ENCODE measurements at places on chromosomes 3 and 15. TPM values are rescaled to one million over a fixed set of nuclear protein-coding genes. Genes with fewer than 3 reads are reported as not detected.

DNA sequence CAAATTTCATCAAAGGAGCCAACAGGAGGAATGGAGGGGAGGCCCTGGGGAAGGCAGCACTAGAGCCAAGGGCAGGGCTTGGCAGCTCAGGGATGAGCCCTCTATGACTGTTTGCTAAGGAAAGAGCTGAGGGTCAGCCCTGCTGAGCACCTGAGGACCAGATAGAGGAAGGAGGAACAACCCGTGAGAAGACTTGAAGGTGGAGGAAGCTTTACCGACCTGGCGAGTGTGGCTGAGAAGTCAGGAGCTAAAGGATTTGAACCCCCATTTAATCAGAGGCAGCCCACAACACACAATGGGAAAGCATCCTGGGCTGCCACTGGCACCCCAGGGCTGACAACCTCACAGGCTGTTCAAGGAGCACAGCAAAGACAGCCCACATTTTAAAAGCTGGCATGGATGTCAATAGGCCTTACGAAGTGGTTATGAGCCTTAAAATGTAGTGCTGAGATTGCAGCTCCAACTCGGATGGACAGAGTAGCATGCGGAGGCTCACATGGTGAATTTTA is 20.7 kb upstream of the LRRC2 start:
- DNase-seq, result no peak

GATM gene
- 10.1 TPM for total RNA-seq

DNA sequence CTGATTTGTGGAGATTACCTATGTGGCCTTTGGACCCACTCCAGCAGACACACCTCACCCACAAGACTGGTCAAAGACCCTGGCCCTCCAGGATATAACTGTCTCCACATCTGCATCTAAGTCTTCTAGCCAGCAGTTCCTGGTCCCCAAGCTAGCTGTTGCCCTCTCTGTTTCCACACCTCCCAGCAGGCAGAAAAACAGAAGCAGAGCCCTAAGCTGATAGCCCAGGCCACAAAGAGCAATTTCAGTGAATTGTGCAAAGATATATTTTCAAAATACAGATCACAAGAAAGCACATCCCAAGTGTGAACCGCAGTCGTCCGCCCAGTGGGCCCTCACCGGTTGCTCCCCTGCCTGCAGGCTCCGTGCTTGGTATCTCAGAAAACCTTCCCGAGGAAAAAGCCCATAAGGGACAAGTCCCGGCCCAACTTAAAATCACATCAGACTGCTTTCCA is 2.6 kb downstream of the TNIK start:
- DNase-seq, result no peak

CCR5 gene
- total RNA-seq, result 0.09 TPM

OCA2 gene
- total RNA-seq, result 0.27 TPM

RUBCN gene
- total RNA-seq, result 22.9 TPM

GRCh38 chr3:119664850-119665379 is 4.5 kb upstream of the POPDC2 start:
- no peak for DNase-seq

- DNase-seq, result no peak
Observed at GRCh38 chr3:138442433-138442832, 8.0 kb downstream of the ESYT3 start.

- DNase-seq, result no peak
Observed at GRCh38 chr3:142445816-142446254, 2.0 kb downstream of the XRN1 start.

- DNase-seq, result peak; percentile 60
Observed at GRCh38 chr3:182979674-182980191, 605 bp downstream of the DCUN1D1 start.

VPS8 gene
- 46.1 TPM for total RNA-seq
